ENCODE measurements at places on chromosomes 4 and X. TPM values are rescaled to one million over a fixed set of nuclear protein-coding genes. Genes with fewer than 3 reads are reported as not detected.

The RGN gene
- total RNA-seq, result not detected

- H3K27me3 ChIP-seq, result no peaks in the 10 kb centered on the region
- H3K4me1 ChIP-seq, result peaks cover 3% of the 10 kb centered on the region
- H3K36me3 ChIP-seq, result peaks cover 16% of the 10 kb centered on the region
- H3K27ac ChIP-seq, result peak overlapping the region; percentile 24
Measured at GRCh38 chr4:25421816-25422525, 44.9 kb downstream of the ANAPC4 start.

DNA sequence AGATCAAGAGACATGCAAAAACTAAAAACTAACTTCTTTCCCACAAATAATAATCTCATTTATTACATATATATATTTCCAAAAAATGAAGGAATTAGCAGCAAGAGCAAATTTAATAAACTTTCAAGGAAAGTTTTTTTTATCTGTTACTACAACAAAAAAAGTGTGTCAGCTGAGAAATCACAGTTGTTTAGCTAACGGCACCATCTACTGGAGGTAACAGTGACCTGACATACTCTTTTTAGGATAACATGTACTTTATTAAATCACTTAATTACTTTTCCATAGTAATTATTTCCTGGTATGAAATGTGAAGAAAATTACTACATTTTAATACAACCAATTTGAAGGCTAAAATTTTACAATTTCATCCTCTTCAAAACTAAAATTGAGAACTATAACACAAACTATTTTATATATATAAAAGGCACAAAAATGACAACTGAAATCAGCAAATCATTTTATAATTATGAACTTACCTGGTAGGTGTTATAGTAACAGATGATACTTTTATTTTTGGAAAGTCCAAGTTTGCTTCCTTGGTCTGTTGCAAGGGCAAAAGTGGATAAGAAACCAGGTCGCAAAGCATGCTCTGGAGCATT lies 9.1 kb downstream of the LAMTOR3 start:
- peaks cover 4% of the 10 kb centered on the region for H3K4me1 ChIP-seq
- peaks cover 19% of the 10 kb centered on the region for H3K36me3 ChIP-seq
- no peaks in the 10 kb centered on the region for H3K27me3 ChIP-seq
- no peak overlapping the region for H3K27ac ChIP-seq
- no peak overlapping the region for H3K4me3 ChIP-seq
- DNase-seq, result peak; percentile 83

GRCh38 chr4:174934360-174934759 lies 16.2 kb downstream of the ADAM29 start:
- no peak overlapping the region for H3K27ac ChIP-seq
- DNase-seq, result no peak
- no peak overlapping the region for H3K4me3 ChIP-seq

The SLITRK4 gene
- total RNA-seq, result not detected

- no peaks in the 10 kb centered on the region for H3K36me3 ChIP-seq
- no peak overlapping the region for H3K27ac ChIP-seq
- no peaks in the 10 kb centered on the region for H3K4me1 ChIP-seq
- no peak overlapping the region for H3K4me3 ChIP-seq
Measured at GRCh38 chrX:105515561-105515960, 295.1 kb upstream of the TEX13A start.

The PWWP3B gene
- total RNA-seq, result not detected

- H3K4me3 ChIP-seq, result peak overlapping the region; percentile 92
- peaks cover 11% of the 10 kb centered on the region for H3K4me1 ChIP-seq
- no peaks in the 10 kb centered on the region for H3K27me3 ChIP-seq
- DNase-seq, result peak; percentile 86
- H3K36me3 ChIP-seq, result peaks cover 7% of the 10 kb centered on the region
Measured at GRCh38 chr4:2537011-2537830, 774 bp downstream of the FAM193A start.

The PPA2 gene
- 69.3 TPM for total RNA-seq

The TRAPPC11 gene
- total RNA-seq, result 33.4 TPM

- H3K27me3 ChIP-seq, result peaks cover 36% of the 10 kb centered on the region
- no peaks in the 10 kb centered on the region for H3K4me1 ChIP-seq
- no peak overlapping the region for H3K4me3 ChIP-seq
- DNase-seq, result no peak
- no peaks in the 10 kb centered on the region for H3K36me3 ChIP-seq
Measured at GRCh38 chrX:13939741-13940597, 89.7 kb downstream of the GEMIN8 start.

- no peak for DNase-seq
- H3K4me1 ChIP-seq, result peaks cover 3% of the 10 kb centered on the region
- H3K27me3 ChIP-seq, result no peaks in the 10 kb centered on the region
- no peak overlapping the region for H3K27ac ChIP-seq
Measured at GRCh38 chr4:180828455-180829018, 1414.7 kb upstream of the TENM3 start.

GRCh38 chr4:129641179-129641578 lies 545.2 kb downstream of the C4orf33 start:
- no peak overlapping the region for H3K4me3 ChIP-seq
- no peaks in the 10 kb centered on the region for H3K36me3 ChIP-seq
- no peaks in the 10 kb centered on the region for H3K4me1 ChIP-seq
- DNase-seq, result peak; percentile 85
- H3K27ac ChIP-seq, result no peak overlapping the region

The PTCHD1 gene
- not detected for total RNA-seq

The ATG4A gene
- total RNA-seq, result 7.8 TPM

All from activated CD4-positive, alpha-beta T cell treated with anti-CD3 and anti-CD28 coated beads, Interleukin-2, amount 10 ng/mL, durations not matched to agents 24 days and 14 days (primary cell).